ENCODE measurements at places on chromosomes 1 and 21.

- no peak for DNase-seq
Observed at GRCh38 chr1:77824694-77825093, 45.2 kb downstream of the MIGA1 start.

DNA sequence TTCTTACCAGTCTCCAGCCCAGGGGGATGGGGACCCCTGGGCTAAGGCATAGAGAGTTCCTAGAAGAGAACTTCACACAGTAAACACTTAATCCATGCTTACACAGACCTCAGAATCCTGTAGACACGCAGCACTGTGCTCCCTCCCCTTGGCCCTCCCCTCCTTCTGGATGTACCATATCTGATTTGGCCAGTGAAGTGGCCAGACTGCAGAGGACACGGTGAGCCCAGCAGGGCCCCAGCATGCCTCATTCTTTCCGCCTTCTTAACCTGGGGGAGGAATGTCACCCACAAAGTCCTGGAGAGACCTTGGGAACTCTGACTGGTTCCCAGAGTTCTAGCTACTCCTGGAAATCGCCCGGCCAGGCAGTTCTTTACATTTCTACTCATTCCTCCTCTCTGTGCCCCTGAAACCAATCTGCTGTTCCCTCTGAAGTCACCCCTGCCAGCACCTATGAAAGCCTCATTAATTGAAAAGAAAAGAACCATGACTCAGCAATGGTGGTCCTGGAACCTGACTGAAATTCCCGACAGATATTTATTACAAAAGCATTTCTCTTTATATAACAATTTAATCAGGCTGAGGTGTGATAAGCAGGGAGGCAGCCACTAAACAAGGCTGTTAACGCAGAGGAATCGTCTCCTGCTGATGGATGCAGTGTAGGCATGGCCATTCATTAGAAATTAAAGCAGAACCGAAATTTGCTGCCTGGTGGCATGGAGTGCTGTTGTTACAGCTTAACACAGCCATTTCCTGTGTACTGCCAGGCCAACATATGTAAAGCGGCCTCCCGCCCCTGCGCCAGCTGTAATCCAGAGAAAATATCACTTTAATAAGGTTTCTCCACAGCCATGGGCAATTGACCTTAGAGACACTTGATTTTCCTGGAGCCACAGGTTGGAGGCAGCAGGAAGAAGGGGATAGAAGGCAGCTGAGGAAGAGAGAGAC is 74.6 kb upstream of the KCND3 start:
- DNase-seq = no peak

- DNase-seq = no peak
Observed at GRCh38 chr1:106700211-106700610, 356.3 kb upstream of the PRMT6 start.

DNA sequence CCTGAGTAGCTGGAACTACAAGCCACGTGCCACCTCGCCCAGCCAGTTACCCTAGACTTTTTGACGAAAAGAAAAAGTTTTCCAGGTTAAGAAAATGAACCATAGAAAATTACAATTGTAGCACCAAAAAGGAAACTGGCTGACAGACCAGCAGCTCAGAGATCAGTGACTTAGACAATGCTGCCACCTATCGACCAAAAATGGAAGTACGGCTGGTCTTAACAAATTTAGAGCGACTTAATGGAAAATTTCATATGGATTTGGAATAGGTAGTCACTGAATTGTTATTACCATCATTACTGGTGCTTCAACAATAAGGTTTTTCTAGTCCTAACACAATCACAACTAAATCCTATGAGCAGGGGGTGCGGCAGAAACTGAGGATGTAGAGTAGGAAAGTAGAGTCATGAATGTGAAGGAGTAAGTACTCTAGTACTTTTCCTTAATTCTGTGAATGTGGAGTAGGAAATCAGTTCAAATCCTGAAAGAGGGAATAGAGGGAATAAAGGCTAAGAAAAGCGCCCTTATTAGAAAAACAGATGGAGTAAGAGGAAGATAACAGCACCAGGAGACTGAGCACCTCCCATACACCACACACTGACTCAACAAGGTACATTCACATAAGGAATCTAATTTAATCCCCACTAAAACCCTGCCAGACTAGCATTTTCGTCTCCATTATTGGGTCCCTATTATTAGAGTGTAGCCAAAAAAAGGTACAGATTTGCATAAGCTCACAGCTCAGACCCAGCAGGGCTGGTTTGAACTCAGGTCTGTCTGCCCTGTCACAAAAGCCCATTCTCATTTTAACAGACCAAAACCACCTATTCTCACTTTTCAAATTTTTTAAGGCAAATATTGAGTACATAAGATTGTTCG is 37.9 kb upstream of the MGST3 start:
- peak; percentile 90 for DNase-seq

DNA sequence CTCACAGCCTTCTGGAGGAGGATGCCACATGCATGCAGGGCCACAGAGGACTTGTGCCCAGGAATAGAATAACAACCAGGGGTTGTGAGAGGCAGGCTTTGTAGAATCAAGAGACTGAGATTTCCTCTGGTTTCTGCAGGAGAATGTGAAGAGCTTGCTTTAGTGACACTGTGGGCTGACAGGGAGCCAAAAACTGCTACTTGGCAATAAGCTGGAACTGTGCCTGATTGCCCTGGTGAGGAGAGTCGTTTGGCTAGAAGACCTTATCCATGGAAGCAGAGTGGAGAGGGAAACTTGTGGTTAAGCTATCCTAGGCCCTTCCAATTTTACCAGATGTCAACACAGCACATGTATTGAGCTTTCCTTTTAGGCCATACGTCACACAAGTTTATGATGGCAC is 902.1 kb downstream of the MRPL39 start:
- DNase-seq = no peak
